Activated naive CD4-positive, alpha-beta T cell treated with anti-CD3 and anti-CD28 coated beads, Interleukin-2, amount 10 ng/mL, durations not matched to agents 7 days and 5 days (primary cell): ENCODE measurements at places on chromosomes 6 and 20.
A peak's percentile ranks its signal among the peaks of the same experiment; 100 is the strongest.

DNA sequence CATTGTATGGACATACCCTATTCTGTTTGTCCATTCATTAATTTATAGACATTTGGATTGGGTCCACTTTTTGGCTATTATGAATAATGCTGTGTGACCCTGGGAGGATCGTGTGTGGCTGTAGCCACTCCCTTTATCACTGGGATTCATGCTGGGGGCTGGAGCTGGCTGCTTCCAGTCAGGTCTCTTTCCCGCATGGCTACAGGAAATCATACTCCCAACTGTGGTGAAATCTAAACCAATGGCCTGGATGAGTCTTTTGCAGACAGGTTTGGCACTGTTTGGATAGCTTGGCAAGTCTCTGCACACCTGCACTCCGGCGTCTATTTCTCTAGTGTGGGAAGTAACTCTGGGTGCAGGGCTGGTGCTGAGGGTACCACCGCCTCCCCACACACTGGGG is 80.4 kb downstream of the RIN2 start:
- H3K4me1 ChIP-seq: no peaks in the 10 kb centered on the region
- no peak for DNase-seq
- no peak overlapping the region for H3K4me3 ChIP-seq
- no peak overlapping the region for H3K27ac ChIP-seq

GRCh38 chr6:75855052-75855451 is 106.0 kb downstream of the MYO6 start:
- H3K27ac ChIP-seq: no peak overlapping the region
- no peaks in the 10 kb centered on the region for H3K4me1 ChIP-seq
- no peak overlapping the region for H3K4me3 ChIP-seq
- DNase-seq: peak; percentile 35
- H3K27me3 ChIP-seq: peaks cover 10% of the 10 kb centered on the region
- no peaks in the 10 kb centered on the region for H3K36me3 ChIP-seq

- H3K4me3 ChIP-seq: peak overlapping the region; percentile 14
- peaks cover 78% of the 10 kb centered on the region for H3K4me1 ChIP-seq
- peak overlapping the region; percentile 99 for H3K27ac ChIP-seq
Measured at GRCh38 chr6:6610031-6610591, 21.6 kb downstream of the LY86 start.

- H3K4me1 ChIP-seq: peaks cover 86% of the 10 kb centered on the region
- no peak for DNase-seq
- no peak overlapping the region for H3K27ac ChIP-seq
- no peaks in the 10 kb centered on the region for H3K27me3 ChIP-seq
- H3K4me3 ChIP-seq: no peak overlapping the region
Measured at GRCh38 chr20:53657732-53658131, 64.1 kb upstream of the ZNF217 start.

- no peaks in the 10 kb centered on the region for H3K27me3 ChIP-seq
- no peak for DNase-seq
- H3K4me1 ChIP-seq: peaks cover 11% of the 10 kb centered on the region
- H3K27ac ChIP-seq: no peak overlapping the region
Measured at GRCh38 chr20:17646961-17647301, 35.1 kb downstream of the RRBP1 start.

GRCh38 chr6:150448221-150448620 is 79.4 kb downstream of the IYD start:
- H3K4me1 ChIP-seq: no peaks in the 10 kb centered on the region
- H3K27ac ChIP-seq: no peak overlapping the region
- H3K4me3 ChIP-seq: no peak overlapping the region
- no peaks in the 10 kb centered on the region for H3K27me3 ChIP-seq
- no peak for DNase-seq

DNA sequence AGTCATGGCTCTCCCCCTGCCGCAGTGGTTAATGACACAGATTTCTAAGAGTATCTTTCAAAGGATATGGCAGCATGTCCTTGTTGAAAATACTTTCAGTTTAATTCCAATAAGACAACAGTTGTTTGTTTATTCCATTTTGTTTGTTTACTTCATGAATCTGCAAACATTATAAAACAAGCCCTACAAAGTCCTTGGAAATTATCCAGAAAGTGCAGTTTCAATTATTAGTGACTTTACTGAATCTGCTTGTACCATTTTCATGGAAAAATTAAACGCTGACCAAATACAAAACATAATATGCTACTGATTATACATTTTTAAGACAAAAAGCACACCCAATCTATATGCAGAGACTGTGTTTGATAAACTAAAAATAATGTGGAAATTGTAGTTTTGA is 3.3 kb downstream of the HEY2 start:
- DNase-seq: no peak
- H3K27me3 ChIP-seq: peaks cover 61% of the 10 kb centered on the region
- H3K27ac ChIP-seq: no peak overlapping the region
- H3K36me3 ChIP-seq: peaks cover 4% of the 10 kb centered on the region

- H3K4me3 ChIP-seq: no peak overlapping the region
- no peaks in the 10 kb centered on the region for H3K27me3 ChIP-seq
- no peak for DNase-seq
- H3K4me1 ChIP-seq: no peaks in the 10 kb centered on the region
- H3K36me3 ChIP-seq: no peaks in the 10 kb centered on the region
Measured at GRCh38 chr6:39901670-39902069, 32.6 kb downstream of the MOCS1 start.

DNA sequence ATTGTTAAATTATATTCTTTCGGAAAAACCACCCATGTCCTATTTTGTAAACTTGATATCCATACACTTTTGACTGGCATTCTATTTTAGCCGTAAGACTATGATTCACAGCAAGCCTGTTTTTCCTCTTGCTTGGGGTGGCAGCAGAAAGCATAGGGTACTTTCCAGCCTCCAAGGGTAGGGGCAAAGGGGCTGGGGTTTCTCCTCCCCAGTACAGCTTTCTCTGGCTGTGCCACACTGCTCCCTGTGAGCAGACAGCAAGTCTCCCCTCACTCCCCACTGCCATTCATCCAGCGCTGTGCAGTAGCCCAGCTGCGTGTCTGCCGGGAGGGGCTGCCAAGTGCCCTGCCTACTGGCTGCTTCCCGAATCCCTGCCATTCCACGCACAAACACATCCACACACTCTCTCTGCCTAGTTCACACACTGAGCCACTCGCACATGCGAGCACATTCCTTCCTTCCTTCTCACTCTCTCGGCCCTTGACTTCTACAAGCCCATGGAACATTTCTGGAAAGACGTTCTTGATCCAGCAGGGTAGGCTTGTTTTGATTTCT is 2.1 kb upstream of the ESR1 start:
- H3K27ac ChIP-seq: no peak overlapping the region
- DNase-seq: no peak
- H3K36me3 ChIP-seq: peaks cover 5% of the 10 kb centered on the region
- H3K27me3 ChIP-seq: peaks cover 75% of the 10 kb centered on the region
- peaks cover 22% of the 10 kb centered on the region for H3K4me1 ChIP-seq

DNA sequence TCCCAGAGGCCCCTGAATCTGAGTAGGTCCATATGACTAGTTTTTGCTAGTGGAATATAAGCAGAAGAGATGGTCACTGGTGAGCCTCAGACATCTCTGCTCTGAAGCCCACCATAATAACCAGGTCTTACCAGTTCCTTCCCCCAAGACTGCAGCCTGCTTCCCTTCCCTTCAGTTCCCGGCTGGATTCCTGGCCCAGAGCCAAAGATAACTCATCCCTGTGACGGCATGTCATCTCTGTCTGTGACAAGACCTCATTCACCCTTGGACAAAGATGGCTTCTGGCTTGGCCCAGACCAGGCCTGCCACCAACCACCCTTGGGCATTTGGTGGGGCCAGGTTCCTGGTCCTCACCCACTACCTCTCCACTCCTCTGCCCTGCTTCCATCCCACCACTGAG is 145.5 kb upstream of the TOP1 start:
- H3K36me3 ChIP-seq: peaks cover 9% of the 10 kb centered on the region
- peaks cover 7% of the 10 kb centered on the region for H3K27me3 ChIP-seq
- peak overlapping the region; percentile 53 for H3K27ac ChIP-seq
- DNase-seq: no peak
- H3K4me1 ChIP-seq: peaks cover 34% of the 10 kb centered on the region
- no peak overlapping the region for H3K4me3 ChIP-seq

DNA sequence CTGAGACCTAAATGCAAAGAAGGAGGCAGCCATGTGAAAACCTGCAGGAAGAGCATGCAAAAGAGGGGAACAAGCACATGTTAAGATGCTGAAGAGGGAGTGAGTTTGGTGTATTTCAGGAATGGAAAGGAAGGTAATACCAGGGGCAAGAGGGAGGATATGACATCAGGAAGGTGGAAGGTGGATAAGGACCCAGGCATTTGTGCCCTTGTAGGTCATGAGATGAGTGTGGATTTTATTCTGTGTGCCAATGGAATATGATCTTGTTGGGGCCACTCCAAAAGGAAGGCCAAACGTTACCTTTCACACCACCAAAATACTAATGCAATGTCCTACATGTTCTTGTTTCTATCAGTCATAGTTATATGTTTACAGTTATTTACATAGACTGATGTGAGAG is 17.2 kb upstream of the DOK5 start:
- H3K4me1 ChIP-seq: no peaks in the 10 kb centered on the region
- H3K36me3 ChIP-seq: no peaks in the 10 kb centered on the region
- no peaks in the 10 kb centered on the region for H3K27me3 ChIP-seq
- H3K4me3 ChIP-seq: no peak overlapping the region
- H3K27ac ChIP-seq: no peak overlapping the region
- DNase-seq: no peak
